Forelimb muscle (tissue), 1 donor: ENCODE measurements at places on chromosomes 12 and 14.

DNA sequence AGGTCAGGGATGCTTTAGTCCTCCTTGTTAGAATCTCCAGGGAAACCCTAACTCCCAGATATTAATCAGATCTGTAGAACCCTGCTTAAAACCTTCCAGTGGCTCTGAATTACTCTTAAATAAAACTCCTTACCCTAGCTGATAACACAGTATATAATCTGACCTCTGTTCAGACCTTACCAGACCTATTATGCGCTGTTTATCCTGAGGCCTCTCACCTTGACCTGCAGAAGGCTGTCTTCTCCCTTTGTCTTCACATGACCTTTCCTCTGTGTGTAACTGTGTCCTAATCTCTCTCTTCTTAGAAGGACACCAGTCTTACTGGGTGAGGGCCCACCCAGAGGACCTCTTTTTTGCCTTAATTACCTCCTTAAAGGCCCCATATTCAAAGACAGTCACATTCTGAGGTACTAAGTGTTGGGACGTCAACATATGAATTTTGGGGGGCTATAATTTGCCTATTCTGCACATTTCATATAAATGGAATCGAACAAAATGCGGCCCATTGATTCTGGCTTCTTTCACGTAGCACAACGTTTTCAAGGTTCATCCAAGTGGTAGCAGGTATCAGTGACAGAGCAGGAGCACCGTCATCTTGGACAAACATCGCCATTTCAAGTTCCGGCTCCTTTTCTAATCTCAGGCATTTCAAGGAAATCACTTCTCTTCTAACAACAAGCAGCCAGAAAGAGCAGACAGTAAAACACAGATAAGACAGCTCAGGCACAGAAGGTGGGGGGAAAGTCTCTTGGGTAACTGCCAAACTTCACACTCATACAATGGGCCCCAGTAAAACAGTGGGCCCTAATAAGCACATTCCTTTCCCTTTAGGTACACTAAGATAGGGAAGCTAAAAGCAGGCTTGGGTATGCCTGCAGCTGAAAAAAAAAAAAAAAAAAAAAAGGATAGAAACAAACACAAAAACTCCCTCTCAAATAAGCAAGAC lies 200.2 kb upstream of the NUDT4 start:
- DNase-seq: no peak

DNA sequence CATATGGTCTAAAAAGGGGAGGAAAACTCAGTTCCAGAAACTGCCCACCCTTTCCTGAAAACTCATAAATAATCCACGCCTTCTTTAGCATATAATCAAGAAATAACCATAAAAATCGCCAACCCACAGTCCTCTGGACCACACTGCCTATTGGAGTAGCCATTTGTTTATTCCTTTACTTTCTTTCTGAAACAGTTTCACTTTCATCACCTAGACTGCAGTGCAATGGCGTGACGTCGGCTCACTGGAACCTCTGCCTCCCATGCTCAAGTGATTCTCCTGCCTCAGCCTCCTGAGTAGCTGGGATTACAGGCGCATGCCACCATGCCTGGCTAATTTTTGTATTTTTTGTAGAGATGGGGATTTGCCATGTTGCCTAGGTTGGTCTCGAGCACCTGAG lies 44.2 kb downstream of the CLMN start:
- no peak for DNase-seq

DNA sequence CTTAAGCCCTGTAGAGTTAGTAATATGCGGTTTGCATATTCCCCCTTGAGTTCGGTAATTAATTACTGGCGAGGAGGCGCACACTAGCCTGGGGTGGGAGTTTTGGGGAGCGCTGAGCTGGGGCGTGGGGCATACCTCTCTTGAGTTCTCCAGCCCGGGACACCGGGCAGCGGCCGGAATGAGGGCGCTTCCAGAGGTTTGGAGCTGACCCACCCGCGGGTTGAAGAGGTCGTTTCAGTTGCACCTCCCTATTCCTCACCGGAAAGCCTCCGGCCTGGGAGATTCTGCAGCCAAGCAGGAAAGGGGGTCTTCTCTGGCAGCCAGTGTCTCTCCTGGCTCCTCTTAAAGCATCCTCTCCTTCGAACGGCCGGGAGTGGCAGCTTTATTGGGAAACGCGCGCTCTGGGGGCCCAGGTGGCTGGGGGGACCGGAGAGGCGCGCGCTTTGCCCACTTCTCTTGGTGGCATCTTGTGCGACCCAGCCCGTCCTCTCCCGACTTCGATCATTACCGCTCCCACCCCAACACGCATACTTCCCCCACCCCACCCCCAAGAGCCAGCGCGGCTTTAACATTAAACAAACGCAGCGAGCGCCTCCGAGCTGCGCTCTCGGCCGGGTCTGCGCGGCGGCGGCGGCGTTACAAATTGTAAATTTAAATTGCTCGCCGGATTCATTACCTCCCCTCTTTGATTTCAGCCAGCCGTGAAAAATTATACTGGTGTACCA lies 3.9 kb upstream of the LHX5 start:
- no peak for DNase-seq

DNA sequence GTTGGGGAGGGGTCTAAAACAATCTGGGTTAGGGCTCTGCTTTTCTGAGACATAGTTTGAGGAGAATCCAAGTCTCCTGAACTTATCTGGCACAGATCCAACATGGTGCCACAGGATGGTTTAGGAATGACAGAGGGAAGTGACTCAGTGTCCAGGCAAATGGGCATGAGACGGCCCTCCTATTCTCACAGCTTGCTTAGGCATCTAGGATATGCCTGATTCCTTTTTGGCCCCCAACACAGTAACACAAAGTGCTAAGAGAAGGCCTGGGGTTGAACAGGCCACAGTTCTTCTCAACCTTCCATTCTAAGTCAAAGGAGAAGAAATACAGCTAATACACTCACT lies 117.7 kb downstream of the ZFP36L1 start:
- DNase-seq: no peak

DNA sequence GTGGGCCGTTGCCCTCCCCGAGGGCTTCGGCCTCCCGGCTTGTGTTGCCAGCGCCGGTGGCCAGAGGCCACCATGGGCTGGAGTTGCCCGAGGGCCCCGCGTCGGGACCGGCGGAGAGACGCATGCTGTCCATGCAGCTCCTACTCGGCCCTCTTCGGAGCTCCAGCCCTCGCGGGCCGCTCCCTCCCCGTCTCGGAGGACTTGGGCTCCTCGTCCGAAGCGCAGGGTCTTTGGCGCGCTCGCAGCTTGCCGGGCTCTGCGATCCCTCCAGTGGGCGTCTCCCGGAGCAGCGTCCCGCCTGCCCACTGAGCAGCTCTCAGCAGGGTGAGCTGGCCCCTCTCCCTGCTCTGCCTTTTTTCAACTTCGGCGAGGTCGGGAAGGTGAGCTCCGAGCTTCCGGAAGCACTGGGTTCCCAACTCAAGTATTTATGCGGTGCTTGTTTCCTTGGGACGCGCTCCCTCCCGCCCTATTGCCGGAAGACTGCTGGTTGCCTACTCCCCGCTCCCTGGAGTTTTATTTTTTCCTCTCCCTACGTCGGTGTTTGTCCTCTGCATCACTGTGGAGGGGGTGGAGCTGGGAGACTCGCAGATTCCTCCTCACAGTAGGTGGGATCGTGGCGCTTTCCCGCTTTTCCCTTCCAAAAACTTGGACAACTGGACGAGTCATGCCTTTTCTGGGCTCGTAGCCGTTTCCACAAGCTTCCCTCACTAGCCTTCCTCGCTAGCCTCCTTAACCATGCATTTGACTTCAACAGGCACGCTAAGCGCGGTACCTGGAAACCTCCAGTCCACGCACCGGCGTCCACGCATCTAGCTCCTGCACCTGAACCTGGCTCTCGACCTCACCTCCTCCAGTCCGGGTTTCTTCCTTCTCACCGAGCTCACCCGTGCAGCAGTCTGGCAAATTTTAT lies at the start of gene AVPR1A:
AVPR1A (minus strand) TSS at position 489 of the 910 bp plus-strand sequence; CDS start at position 124, 365 bp downstream.
- DNase-seq: no peak
